Activated CD4-positive, CD25-positive, alpha-beta regulatory T cell (primary cell): ENCODE measurements at places on chromosomes 1 and 21.

DNA sequence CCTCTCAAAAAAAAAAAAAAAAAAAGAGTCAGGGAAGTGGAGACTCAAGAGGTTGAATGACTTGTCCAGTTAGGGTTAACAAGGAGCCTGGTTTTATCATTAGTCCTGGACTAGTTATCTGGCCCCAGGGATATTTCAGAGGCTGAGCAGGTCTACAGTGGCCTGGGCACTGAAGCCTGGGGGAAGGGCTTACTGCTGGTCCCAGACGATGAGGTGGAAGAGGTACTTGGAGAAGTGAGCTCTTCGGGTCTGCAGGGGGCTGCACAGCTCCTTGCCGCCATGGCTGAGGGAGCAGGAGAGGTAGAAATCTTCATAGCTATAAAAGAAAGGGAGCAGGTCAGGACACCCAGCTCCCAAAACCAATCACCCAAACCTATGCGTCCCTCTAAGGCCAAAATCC lies 40.1 kb downstream of the PIK3C2B start:
- no peak for DNase-seq

DNA sequence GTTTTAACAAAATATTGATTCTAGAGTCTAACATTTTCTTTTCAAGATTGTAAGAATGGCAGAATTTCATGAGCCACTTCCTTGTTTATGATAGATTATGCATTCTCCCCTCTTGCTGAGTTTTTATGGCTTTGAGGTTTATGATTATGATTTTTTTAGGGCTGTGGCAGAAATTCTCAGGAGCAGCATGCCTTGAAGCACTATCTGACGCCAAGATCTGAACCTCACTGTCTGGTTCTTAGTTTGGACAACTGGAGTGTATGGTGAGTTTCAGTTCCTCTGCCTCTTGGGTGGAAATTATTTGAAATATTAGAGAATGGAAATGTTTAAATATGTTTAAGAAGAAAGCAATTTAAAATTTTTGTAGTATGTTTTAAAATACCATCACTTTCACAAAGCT lies 10.2 kb downstream of the USP16 start:
- no peak for DNase-seq

- no peak for DNase-seq
Measured at GRCh38 chr1:36540056-36540455, 57.3 kb upstream of the CSF3R start.

GRCh38 chr1:28135371-28136168 lies 40.9 kb downstream of the PTAFR start:
- DNase-seq, result no peak
